Stimulated activated CD4-positive, alpha-beta T cell treated with anti-CD3 and anti-CD28 coated beads, Interleukin-1b, Interleukin-23, amount 100 ng/mL, for 1 hour (primary cell): ENCODE measurements at places on chromosomes 7 and 10.

DNA sequence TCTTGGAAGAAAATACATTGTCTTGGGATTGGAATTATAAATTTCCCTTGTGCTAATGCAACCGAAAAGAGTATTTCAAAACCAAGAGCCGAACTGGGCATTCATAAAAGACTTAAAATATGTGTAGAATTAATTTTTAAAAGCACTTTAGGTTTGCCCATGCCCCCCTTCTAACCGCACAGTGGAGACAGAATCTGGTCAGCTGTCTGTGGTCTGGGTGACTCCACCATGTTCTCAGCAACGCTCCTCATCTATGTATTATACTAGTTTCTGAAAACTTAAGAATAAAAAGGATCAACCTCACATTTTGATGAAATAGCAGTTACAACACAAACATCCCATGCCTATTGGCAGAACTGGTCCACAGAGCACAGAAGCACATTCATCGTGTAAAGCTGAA, 192.6 kb upstream of the C7orf33 start:
- no peak for DNase-seq

GRCh38 chr10:49395741-49396665, at the start of gene DRGX:
Gene DRGX (minus strand): TSS chr10:49396089. CDS start chr10:49395440, 649 bp downstream.
- no peak for DNase-seq

- no peak for DNase-seq
Observed at GRCh38 chr7:146359176-146359575, 242.6 kb downstream of the CNTNAP2 start.

GRCh38 chr7:2646680-2647571, 15.1 kb downstream of the TTYH3 start:
- no peak for DNase-seq

DNA sequence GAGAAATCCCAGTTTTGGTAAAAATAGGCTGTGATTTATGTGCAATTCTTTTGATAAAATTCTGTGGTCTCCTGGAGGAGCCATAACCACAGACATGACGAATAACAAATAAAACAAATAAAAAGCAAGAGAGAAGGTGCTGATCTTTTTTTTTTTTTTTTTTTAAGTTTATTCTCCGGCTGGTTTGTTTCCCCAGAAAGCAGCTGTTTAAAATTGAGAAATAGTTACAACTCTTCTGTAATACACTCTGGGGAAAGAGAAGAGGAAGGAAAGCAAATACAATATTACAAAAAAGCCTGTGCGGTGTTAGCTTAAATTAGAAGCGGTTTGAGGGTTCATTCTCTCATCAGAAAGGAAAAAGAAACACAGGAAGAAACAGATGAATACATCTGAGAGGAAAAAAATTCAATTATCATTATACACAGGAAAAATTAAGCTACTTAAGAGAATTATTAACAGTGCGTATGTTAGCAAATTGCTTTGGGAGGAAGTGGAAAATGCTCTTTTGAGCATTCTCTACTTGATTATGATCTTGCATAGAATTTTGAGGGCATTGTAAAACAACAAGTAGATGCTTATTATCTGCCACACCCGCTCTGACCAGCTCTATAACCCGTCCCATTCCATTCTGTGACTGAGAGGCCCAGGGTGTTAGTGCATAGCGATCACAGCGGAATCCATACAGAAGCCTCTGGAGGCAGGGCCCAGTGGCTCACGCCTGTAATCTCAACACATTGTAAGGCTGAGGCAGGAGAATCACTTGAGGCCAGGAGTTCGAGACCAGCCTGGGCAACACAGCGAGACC, 40.6 kb upstream of the WAC start:
- DNase-seq: no peak

DNA sequence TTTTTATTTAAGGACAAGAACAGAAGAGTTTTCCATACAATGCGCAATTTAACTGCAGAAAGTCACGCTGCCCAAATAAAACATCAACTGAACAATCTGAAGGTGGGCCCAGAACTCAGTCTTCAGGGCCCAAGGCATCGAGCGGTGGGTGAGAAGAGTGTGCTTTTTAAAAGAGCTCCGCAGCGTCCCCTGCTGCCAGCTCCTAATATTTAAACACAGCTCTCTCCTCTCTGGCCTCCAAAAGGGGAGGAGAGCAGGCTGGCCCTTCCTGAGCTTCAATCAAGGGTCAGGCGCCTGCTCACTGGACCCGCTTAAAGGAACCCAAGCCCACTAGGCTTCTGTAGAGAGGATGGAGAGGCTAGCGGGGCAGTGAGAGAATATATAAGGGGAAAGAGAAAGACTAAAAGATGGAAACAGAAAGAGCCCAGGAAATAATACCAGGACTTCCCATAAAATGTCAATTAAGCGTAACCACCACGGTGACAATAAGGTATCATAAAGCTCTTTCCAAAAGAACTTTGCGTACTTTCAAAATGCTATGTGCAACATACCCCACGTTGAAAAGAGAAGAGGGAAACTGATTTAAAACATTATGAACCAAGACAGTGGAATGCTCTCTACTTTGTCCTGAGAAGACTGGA, 2.8 kb downstream of the FAM53B start:
- peak; percentile 61 for DNase-seq

DNA sequence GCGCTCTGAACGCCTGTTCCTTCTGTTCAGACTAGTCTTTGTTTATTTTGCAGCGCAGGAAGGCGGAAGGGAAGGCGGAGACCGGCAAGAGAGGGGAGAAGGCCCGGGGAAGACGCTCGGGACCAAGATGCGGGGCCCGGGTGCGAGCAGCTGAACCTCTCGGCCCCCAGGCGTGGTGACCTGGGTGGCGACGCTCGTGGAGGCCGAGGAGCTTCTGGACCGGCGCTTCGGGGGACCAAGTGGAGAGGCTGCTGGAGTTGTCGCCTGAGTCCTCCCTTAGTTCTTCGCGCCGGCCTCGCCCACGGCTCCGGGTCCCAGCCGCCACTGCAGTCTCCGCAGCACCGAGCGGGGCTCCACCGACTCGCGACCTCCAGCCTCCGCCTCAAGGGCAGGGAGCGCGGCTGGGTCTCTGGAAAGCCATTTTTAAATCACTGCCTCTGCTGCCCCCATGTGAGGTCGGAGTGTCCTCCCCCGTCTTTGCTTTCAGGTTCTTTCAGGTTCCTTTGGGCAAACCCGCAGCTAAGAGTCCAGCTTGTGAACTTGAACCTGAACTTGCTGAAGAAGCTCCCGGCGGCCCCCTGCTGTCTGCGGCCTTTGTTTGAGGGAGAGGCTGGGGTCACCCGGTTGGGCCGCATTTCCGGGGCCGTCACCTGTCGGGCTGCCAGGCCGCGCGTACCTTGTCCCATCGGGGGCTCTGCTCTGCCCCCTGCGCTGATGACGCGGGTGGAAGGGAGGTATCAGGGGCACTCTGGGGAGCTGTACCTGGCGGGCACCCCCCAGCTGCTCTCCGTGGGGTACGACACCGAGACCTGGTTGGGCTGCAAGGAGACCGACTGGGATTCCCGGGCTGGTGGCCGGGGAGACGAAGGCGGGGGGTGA, 136.0 kb downstream of the KIF20B start:
- no peak for DNase-seq

DNA sequence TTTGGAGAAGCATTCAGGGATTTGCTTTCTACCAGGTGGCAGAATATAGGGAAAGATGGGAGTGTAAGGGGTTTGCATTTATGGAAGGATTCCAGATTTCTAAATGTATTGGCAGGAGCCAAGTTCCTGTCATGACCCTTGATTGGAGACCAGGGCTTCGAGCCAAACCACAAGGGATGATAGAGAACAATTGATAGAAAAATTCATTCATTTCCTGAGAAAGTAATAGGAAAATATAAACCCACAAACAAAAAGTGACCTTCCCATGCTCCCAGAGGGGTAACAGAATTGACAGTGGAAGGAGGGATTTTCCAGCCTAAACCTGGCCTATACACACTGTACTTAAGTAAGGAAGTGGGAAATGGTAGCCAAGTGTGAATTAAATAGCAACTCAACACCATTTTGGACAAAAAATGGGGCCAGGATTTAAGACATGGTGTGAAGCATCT, 22.4 kb upstream of the IFIT2 start:
- DNase-seq: no peak
